ENCODE measurements at places on chromosomes 5 and 9.

DNA sequence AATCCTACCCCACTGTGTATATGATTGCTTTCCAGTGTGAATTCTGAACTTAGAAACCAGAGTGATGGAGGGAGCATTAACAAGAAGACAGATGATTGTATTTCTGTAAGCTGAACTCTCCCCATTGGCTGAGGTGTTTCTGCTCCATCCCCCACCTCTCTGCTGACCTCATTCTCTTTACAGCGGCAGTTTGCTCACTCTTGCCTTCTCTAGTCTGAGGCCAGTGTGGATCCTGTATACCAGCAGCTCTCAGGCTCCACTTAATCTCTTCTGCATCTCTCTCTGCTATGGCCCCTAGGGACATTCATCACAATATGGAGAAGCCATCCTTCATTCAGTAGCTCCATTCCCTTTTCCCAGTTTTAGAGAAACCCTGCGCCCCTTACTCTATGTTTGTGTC lies 358.8 kb downstream of the MAN2A1 start:
- DNase-seq = no peak

- no peak for DNase-seq
Observed at GRCh38 chr9:128369024-128369706, 2.0 kb upstream of the URM1 start.

GRCh38 chr5:41097642-41098041 lies 26.5 kb upstream of the MROH2B start:
- no peak for DNase-seq

- DNase-seq = no peak
Observed at GRCh38 chr9:78014776-78015175, 16.8 kb downstream of the GNAQ start.

DNA sequence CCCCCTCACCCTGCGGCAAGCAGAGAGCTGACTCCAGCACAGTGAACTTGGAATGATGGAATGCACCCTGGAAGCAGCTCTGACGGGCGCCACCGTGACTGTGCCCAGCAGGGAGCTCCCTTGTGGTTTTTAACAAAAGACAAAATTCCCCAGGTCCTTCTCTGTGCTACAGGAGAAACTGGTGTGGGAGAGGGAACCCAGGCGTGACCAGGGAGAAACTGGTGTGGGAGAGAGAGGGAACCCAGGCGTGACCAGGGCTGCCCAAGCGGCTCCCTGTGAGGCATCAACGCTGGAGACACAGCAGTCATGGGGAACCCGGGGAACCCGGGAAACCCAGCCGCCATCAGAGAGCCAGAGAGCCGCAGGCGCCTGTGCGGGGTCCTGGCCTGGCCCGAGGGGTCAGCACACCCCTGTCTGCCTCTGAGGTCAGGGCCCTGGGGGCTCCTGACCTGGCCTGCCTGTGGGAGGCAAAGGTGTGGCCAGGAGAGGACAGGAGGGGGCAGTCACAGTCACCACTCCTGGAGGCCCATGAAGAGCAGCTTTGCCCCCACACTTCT lies 3.1 kb upstream of the AHRR start:
- no peak for DNase-seq

- no peak for DNase-seq
Observed at GRCh38 chr5:135541807-135542502, 6.2 kb upstream of the NEUROG1 start.

DNA sequence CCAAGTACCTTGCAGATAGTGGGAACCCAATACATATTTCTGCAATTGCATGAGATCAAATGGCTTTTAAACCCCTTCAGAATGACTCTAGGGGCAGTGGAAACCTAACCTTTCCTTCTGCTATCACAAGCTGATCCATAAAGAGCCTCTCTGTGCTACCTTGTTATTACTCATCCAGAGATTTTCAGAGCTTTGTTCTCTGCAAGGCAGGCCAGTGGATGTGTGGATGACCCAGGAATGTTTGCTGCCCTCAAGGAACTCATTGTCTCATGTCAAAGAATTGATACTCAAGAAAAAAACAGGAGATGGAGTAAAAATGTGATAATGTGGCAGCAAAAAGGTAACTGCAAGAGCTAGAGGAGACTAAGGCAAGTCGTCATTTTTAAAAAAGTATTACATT lies 164.1 kb downstream of the HMHB1 start:
- DNase-seq = no peak
